ENCODE measurements at places on chromosomes 13 and 19. TPM values are rescaled to one million over a fixed set of nuclear protein-coding genes. Genes with fewer than 3 reads are reported as not detected.
A peak's percentile ranks its signal among the peaks of the same experiment; 100 is the strongest.

Gene TUBB4A
- not detected for polyA plus RNA-seq

Gene ZNF625
- 2.4 TPM for polyA plus RNA-seq

GRCh38 chr13:79496188-79496587 lies 15.2 kb downstream of the NDFIP2 start:
- H3K36me3 ChIP-seq: no peaks in the 10 kb centered on the region
- H3K27ac ChIP-seq: no peak overlapping the region
- DNase-seq: no peak
- peaks cover 42% of the 10 kb centered on the region for H3K4me1 ChIP-seq

GRCh38 chr19:2192862-2193261 lies 29.1 kb downstream of the DOT1L start:
- no peak overlapping the region for H3K27ac ChIP-seq
- H3K36me3 ChIP-seq: 0 out of 2 replicates have a peak, but pooled peaks cover 5% of the 10 kb centered on the region
- H3K4me3 ChIP-seq: no peak overlapping the region
- DNase-seq: no peak
- no peaks in the 10 kb centered on the region for H3K4me1 ChIP-seq

GRCh38 chr19:38900202-38900629 lies 447 bp downstream of the NFKBIB start:
- H3K4me3 ChIP-seq: peak overlapping the region; percentile 92
- peak overlapping the region; percentile 69 for H3K27ac ChIP-seq

DNA sequence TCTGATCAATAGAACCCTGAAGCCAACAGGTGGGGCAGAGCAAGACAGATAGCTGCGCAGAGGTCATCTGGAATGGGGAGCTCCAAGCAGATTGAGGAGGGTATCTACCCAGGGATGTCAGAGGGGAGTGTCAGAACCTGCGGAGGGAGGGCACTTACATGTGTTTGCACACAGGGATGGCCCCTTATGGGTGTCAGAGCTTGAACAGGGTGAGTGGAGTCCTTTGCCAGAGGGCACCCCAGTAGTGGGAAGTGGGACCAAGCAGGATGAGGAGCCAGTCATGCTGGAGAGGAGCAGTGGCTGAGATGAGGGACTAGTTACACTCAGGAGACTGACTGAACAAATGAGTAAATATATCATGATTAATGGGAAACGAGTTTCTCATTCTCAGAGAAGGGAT lies 17.0 kb upstream of the SIGLEC14 start:
- H3K4me1 ChIP-seq: no peaks in the 10 kb centered on the region
- H3K27me3 ChIP-seq: peaks cover 8% of the 10 kb centered on the region
- H3K4me3 ChIP-seq: no peak overlapping the region
- no peak overlapping the region for H3K27ac ChIP-seq
- no peaks in the 10 kb centered on the region for H3K36me3 ChIP-seq
- no peak for DNase-seq

DNA sequence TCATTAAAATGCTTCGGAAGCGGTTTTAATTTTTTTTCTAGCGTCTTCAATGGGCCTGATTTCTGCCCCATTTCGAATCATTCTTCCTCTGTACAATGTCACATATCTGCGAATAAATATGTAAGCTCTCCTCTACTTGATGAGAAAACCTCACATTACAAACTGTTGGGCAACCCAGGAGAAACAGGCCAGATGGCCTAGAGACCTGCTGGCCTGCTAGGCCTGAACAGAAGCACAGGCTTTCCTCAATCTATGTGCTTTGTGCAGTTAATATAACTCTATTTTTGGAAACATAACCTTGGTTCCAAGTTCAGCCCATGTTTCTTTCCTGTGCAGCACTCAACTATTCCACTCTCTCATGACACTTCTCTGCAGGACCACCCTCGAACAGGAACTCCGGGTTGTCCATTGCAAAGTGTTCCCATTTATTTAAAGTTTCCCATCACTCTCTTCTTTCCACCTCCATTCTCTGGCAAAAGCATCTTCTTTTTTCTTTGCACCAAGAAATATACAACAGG lies 42.0 kb downstream of the DCLK1 start:
- DNase-seq: no peak
- H3K4me1 ChIP-seq: peaks cover 7% of the 10 kb centered on the region
- H3K4me3 ChIP-seq: no peak overlapping the region
- no peaks in the 10 kb centered on the region for H3K36me3 ChIP-seq

GRCh38 chr13:79525064-79525857 lies 44.3 kb downstream of the NDFIP2 start:
- DNase-seq: no peak
- no peak overlapping the region for H3K27ac ChIP-seq
- H3K4me1 ChIP-seq: peaks cover 16% of the 10 kb centered on the region
- no peaks in the 10 kb centered on the region for H3K27me3 ChIP-seq
- no peak overlapping the region for H3K4me3 ChIP-seq

All from GM23248 (cell line).